ENCODE measurements at places on chromosomes 3 and 15. TPM values are rescaled to one million over a fixed set of nuclear protein-coding genes. Genes with fewer than 3 reads are reported as not detected.

DNA sequence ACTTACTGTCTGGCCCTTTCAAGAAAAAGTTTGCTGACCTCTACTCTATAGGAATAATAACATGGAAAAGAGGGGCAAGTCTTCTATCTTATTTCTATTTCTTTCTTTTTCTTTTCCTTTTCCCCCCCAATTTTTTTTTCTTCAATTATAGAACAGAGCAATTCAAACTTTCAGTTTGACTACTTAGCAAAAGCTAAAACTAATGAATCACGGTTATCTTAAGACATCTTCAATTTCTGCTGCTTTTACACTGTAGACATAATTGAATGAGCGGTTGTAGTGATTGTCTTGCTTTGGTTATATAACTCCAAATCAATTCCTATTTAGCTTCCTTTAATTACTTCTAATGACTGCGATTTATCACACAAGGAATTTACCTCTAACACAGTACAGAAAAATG is 74.3 kb upstream of the P2RY1 start:
- no peak for DNase-seq

DNA sequence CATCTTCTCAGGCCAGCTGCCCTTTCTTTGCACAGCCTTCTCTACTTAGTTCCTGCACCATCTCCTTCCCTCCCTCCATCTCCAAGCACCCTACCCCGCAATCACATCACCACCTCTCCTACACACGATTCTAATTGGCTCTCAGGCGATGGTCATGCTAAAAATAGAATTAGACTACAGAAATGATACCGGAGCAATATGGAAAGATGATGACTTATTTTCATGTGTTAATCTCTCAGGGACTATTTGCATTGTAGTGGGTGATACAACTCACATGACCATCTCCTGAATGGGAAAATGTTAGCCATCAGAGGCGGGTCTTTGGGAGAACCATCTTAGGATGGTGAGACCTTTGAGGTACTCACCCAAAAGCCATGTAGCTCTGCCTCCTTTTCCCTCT is 54.7 kb upstream of the PPARG start:
- DNase-seq, result no peak

GRCh38 chr15:76217029-76217881 is 94.0 kb downstream of the ETFA start:
- no peak for DNase-seq

The CCR4 gene
- 0.10 TPM for total RNA-seq

The COL7A1 gene
- total RNA-seq, result 22.2 TPM
